ENCODE measurements at places on chromosomes 2 and 18. TPM values are rescaled to one million over a fixed set of nuclear protein-coding genes. Genes with fewer than 3 reads are reported as not detected.

- H3K27ac ChIP-seq, result peak overlapping the region; percentile 43
- no peaks in the 10 kb centered on the region for H3K4me1 ChIP-seq
- DNase-seq, result no peak
- peaks cover 28% of the 10 kb centered on the region for H3K36me3 ChIP-seq
Measured at GRCh38 chr2:102717308-102718018, 44.4 kb upstream of the TMEM182 start.

DNA sequence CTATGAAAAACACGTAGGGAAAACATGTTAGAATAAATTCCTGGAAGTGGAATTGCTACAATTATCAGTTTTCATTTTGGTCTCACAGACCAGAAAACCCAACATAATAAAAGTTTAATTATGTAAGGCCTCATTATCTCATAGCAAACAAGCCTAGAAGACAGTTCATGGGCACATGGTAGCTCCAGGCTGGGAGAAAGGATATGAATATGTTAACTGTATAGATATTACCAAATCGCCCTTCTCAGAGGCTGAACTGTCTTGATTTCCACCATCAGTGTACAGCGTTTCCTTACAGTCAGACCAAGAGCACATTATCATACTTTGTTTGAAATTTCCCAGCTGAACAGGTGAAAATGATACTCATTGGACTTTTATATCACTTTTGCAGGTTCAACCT, 17.1 kb upstream of the SLC35F6 start:
- H3K27ac ChIP-seq, result no peak overlapping the region
- DNase-seq, result no peak
- no peaks in the 10 kb centered on the region for H3K4me1 ChIP-seq
- no peak overlapping the region for H3K4me3 ChIP-seq
- H3K36me3 ChIP-seq, result no peaks in the 10 kb centered on the region

- H3K27me3 ChIP-seq, result no peaks in the 10 kb centered on the region
- no peaks in the 10 kb centered on the region for H3K36me3 ChIP-seq
- no peak overlapping the region for H3K4me3 ChIP-seq
- H3K4me1 ChIP-seq, result no peaks in the 10 kb centered on the region
- DNase-seq, result no peak
Measured at GRCh38 chr2:216023055-216023648, 9.8 kb upstream of the MREG start.

DNA sequence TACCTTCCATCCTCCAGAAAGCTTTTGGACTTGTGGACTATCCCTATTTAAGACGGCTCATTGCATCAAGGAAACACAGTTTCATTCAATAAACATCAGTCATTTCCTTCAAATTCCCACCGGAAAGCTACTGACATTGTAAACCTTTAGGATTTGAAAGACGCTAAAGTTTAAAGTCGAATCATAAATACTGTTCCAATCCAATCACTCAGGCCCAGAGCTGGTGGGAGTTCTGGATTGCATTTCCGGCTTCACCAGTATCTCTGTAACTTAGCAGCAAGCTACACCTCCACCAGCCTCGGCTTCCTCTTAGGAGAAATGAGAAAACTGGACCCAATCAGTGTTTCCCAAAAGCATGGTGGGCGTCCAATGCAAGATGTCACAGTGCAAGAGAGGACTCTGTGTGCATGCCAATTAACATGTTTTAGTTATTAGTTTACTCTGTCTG, 1.6 kb downstream of the WDFY1 start:
- peaks cover 42% of the 10 kb centered on the region for H3K4me1 ChIP-seq
- H3K27ac ChIP-seq, result peak overlapping the region; percentile 93
- no peaks in the 10 kb centered on the region for H3K36me3 ChIP-seq
- H3K27me3 ChIP-seq, result no peaks in the 10 kb centered on the region
- H3K4me3 ChIP-seq, result peak overlapping the region; percentile 91

DNA sequence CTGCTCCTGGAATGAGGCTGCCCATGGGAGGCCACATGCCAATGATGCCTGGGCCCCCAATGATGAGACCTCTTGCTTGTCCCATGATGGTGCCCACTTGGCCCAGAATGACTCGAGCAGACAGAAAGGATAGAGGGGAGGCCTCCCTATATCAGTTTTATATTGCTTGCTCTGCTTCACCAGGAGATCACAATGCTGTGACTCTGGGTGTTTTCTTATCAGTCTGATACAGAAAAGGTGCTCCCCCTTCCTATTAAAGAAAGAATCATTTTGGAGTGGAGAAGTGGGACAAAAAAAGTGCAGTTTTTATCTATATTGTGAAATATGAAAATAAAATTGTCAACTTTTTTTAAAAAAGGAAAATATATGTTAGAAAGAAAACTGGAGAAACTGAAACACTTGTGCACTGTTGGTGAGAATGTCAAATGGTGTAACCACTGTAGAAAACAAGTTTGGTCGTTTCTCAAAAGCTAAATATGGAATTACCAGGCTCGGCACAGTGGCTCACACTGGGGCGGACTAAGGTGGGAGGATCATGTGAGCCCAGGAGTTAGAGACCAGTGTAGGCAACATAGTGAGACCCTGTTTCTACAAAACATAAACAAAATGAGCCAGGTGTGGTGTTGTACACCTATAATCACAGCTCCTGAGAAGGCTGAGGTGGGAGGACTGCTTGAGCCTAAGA, 21.8 kb downstream of the LPIN2 start:
- DNase-seq, result no peak
- no peak overlapping the region for H3K27ac ChIP-seq
- peaks cover 5% of the 10 kb centered on the region for H3K4me1 ChIP-seq
- H3K27me3 ChIP-seq, result no peaks in the 10 kb centered on the region
- H3K36me3 ChIP-seq, result no peaks in the 10 kb centered on the region
- no peak overlapping the region for H3K4me3 ChIP-seq

Gene RSAD2
- total RNA-seq, result not detected

Gene TMEM214
- total RNA-seq, result 39.2 TPM

Gene NEMP2
- 3.1 TPM for total RNA-seq
